Forelimb muscle (tissue), 1 donor: ENCODE measurements at places on chromosomes 1 and 21. TPM values are rescaled to one million over a fixed set of nuclear protein-coding genes. Genes with fewer than 3 reads are reported as not detected.

The C1orf74 gene
- 2.3 TPM for polyA plus RNA-seq

The LCE3A gene
- polyA plus RNA-seq, result not detected

- DNase-seq, result no peak
These were observed 65.8 kb downstream of the TRABD2B start for GRCh38 chr1:47931395-47931794.

- DNase-seq, result peak; percentile 50
These were observed at the start of gene LDLRAP1 for GRCh38 chr1:25543425-25544242. Gene LDLRAP1, plus strand, starts transcription at chr1:25543606. Its CDS starts 93 bp downstream, at chr1:25543699.

GRCh38 chr1:241611063-241611462 is 29.1 kb downstream of the CHML start:
- DNase-seq, result peak; percentile 24

GRCh38 chr21:18493422-18493821 is 89.8 kb upstream of the TMPRSS15 start:
- DNase-seq, result no peak

GRCh38 chr1:117697220-117697781 is 91.5 kb downstream of the TENT5C start:
- DNase-seq, result no peak
